ENCODE measurements at places on chromosomes 1 and 21. TPM values are rescaled to one million over a fixed set of nuclear protein-coding genes. Genes with fewer than 3 reads are reported as not detected.
A peak's percentile ranks its signal among the peaks of the same experiment; 100 is the strongest.

DNA sequence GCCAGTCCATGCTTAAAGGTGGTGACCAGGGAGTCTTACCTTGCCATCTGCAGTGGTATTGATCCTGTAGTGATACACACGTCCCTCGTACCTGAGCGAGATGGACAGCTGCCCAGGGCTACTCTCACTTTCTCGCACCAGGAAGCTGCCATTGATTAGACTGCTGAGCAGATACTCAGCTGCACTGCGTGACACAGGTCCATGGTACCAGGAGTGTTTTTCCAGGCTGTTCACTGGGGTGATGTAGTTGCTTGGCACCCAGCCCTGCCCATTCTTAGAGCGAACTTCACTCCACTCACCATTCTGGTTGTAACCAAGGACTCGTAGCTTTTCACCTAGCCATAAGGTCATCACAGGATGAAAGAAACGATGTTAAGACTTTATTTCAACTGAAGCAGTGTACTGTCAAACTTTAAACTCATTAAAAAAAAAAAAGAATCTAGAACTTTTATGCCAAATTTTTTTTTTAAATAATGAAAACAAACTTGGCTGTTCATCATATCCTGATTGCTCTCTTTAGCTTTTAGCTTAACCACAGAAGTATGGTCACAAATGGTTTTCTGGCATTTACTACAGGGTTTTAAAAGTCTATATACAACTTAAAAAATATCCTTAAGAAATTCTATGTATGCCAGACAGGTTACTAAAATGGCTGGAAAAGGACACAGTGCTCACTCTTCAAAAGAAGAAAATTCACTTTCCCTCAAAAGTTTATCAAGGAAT, 44.6 kb downstream of the TOR3A start:
- peak; percentile 42 for DNase-seq

DNA sequence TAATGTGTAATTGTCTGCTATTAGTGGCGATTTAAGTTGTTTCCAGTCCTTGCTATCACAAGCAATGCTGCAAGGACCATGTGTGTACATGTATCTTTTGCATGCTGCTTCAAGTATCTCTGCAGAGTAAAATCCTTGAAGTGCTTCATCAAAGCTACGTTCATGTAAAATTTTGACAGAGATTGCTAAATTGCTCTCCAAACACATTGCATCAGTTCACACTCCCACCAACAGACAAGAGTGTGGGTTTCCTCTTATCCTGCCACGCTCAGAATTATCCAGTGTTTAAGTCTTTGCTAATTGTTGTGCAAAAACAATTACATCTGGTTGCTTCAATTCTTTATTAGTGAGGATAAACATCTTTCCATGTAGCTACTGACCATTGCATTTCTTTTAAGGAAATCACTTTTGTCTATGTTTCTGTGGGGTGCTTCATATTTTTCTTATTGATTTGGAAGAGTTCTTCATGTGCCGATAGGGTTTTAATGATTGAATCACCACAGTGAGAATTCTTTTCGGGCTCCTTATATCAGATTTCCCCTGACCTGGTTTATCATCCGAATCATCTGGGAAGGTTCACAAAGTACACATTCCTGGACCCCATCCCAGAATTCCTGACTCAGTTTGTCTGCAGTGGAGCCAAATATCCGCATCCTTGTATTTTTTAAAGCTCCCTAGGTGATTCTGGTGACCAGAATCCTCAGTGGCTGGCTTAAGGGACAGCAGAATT, 56.3 kb upstream of the GALNT2 start:
- DNase-seq, result no peak

The RBM11 gene
- 1.3 TPM for total RNA-seq

DNA sequence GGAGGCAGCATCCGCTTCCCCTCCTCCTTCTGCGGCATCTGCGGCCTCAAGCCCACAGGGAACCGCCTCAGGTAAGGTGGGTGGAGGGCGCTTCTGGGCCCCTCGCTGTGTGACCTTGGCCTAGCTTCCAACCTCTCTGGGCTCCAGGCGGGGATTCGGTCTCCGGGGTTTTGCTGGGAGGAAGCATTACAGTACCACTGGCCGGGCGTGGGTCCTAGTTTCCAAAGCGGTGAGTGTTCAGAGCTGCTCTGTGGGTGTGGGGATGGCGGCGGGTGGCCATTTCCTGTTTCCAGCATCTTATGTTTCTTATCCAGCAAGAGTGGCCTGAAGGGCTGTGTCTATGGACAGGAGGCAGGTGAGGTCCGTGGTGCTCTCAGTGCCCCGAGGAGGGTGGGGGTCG, 11.6 kb downstream of the FAAH start:
- DNase-seq, result no peak

DNA sequence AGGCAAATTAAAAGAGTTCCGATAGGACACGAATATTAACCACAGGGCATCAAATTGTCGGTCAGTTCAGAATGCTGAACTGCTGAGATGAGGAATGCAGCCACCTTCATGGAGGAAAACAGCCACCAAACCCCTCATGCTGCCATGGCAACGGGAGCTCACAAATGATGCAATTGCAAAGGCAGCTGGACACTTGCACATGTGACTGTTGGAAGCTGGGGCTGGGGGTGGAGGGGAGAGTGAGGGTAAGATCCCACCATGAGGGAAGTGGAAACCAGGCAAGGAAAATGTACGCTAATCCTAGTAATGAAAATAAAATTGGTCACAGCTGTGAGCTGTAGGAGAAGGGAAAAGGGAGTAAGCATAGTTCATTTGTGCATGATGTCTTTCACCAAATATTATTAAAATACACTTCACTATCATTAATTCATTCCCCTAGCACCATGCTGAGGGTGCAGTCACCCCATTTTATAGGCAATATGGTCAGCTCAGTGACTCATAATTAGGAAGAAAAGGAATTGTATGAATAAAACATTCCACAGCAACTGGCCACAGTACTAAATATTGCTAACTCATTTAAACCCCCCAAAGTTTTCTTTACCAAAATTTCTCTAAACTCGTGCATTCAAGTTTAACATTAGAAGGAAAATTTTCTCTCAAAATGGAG, 15.3 kb downstream of the BECN2 start:
- peak; percentile 44 for DNase-seq

The PRDM16 gene
- total RNA-seq, result not detected

DNA sequence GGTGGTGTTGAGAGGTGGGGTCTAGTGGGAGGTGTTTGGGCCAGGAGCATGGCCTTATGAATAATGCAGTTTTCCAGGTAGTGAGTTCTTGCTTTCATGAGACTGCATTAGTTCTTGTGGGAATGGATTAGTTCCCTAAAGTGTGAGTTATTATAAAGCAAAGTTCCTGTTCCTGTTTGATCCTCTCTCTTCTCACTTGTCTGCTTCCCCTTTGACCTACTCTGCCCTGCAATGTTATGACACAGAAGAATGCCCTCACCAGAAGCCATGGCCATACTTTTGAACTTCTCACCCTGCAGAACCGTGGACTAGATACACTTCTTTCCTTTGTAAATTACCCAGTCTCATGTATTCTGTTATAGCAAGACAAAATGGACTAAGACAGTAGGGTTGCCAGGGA, 53.6 kb downstream of the MAP3K7CL start:
- DNase-seq, result no peak

- no peak for DNase-seq
Measured at GRCh38 chr1:162206749-162207635, 137.5 kb downstream of the NOS1AP start.

GRCh38 chr1:74613894-74614293, 59.7 kb downstream of the ERICH3 start:
- no peak for DNase-seq

The TSPEAR gene
- total RNA-seq, result not detected

- DNase-seq, result no peak
Measured at GRCh38 chr1:163813251-163813650, 491.5 kb downstream of the NUF2 start.

DNA sequence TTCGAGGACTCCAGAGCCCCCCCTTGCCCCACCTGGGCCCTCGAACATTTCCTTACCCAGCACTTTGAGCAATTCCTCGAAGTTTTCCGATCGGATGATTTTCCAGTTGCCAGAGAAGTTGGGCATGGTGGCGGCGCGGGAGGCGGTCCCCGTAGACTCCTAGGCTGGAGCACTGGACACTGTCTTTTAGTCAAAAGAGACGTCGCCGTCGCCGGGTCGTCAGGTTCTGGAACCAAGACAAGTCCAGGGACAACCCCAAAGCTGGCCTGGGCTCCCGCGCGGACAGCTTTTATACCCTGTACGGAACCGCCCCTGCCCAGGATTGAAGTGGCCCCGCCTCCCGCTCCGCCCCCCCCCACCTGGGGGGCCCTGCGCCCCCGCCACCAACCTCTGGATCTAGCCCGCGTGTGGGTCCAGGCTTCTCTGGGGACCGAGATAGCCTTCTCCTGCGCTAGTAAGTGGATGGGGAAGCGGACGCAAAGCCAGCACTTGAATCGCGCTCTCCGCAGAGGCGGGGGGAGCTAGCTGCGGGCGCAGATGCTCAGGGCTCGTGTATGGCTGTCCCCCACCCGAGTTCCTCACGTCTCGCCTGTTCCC, at the start of gene CRABP2:
Gene CRABP2, minus strand, starts transcription at position 263 of the 597 bp plus-strand sequence. Its CDS starts 137 bp downstream, at position 126.
- DNase-seq, result peak; percentile 37

DNA sequence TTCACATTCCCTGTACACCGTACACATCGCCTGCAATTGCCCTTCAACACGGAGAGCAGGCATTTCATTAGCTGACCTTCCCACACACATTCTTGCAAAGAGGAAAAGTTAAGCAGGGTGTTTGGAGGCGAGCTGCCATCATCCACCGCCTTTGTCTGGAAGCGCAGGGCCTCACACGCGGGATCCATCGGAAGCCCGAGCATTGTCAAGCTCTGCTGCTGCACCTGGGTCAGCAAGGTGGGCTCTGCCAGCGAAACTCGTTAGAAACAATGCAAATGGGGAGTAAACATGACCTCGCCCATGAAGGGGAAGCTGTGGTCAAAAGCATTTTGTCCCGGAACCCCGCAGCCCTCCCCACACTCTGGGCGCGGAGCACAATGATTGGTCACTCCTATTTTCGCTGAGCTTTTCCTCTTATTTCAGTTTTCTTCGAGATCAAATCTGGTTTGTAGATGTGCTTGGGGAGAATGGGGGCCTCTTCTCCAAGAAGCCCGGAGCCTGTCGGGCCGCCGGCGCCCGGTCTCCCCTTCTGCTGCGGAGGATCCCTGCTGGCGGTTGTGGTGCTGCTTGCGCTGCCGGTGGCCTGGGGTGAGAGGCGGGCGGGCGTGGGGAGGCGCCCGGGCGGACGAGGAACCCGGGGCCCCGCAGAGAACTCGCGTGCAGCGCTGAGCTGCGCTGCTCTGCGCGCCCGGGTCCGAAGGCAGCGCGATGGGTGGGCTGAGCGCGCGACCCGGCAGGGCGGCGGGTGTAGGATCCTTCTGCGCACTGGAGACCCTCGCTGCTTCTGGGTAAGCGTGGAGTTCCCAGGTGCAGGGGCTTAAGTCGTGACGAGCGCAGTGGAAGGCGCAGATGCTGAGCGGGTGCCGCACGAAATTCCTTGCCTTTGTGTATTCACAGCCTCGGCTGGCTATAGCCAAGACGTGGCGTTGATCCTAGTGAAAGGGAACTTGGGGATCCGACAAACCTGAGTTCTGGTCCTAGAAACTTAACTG, at the start of gene CR1:
Gene CR1, plus strand, starts transcription at position 357 of the 992 bp plus-strand sequence. Its CDS starts 111 bp downstream, at position 468.
- peak; percentile 38 for DNase-seq

GRCh38 chr1:156291226-156292061, 4.0 kb downstream of the GLMP start:
- DNase-seq, result no peak

The PLPPR4 gene
- total RNA-seq, result not detected

- no peak for DNase-seq
Measured at GRCh38 chr1:174297351-174297750, 138.0 kb downstream of the RABGAP1L start.

The TTC34 gene
- not detected for total RNA-seq

DNA sequence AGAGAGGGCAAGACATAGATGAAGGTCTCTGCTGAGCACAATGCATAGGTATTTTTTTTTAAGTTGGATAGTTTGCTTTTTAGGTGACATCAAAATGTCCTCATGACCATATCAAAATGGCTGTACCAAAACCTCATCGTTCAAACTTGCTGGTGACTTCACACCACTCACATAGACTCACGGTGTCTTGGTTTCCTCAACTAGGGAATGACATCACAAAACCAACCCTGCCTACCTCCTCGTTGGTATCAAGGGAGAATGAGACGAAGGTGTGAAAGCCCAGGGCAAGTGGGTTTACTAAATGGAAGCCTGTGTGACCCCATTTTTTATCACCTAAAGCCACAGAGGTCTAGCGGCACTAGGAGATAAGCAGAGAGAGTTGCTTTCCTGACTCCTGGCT, 1.6 kb downstream of the PIGR start:
- no peak for DNase-seq

The SELENOF gene
- total RNA-seq, result 203 TPM

DNA sequence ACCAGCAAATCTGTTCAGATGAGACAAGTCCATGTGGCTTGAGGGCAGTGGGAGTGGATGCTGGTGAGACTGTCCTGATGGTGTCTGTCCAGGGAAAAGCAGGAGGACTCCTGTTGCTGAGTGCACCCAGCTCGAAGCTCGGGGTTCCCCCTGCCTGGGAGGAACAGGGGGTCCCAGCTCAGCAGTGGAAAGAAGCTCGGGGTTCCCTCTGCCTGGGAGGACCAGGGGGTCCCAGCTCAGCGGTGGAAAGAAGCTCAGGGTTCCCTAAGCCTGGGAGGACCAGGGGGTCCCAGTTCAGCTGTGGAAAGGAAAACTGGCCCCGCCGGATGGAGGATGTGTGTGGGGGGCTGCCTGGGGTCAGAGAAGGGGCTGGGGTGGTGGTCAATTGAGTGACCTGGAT, 39.1 kb downstream of the CRYAA start:
- no peak for DNase-seq

GRCh38 chr1:118914379-118915161, 73.6 kb downstream of the TBX15 start:
- DNase-seq, result no peak

DNA sequence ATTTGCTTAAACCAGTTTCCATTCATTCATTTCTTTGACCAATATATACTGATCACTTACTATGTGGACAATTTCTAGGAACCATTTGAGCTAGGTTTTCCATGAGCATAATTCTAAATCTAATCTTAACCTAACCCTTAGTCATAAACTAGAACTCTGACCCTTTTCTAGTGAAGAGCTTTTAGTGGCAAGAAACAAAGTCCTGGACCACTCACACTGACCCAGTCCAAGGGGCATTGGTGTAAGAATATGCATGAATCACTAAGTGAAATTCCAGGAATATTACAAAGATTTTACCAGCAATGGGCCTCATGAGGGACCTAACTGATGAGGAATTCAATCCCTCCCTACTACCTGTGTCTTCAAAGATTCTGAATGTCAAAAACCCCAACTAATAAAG, 40.6 kb upstream of the SLC2A1 start:
- DNase-seq, result peak; percentile 19

The PODN gene
- total RNA-seq, result not detected

The PCSK9 gene
- total RNA-seq, result not detected

The SLC30A10 gene
- total RNA-seq, result 2.1 TPM

- peak; percentile 91 for DNase-seq
Measured at GRCh38 chr1:206579747-206580437, 32.4 kb downstream of the EIF2D start.

- no peak for DNase-seq
Measured at GRCh38 chr21:17554679-17555465, 42.0 kb downstream of the CXADR start.

DNA sequence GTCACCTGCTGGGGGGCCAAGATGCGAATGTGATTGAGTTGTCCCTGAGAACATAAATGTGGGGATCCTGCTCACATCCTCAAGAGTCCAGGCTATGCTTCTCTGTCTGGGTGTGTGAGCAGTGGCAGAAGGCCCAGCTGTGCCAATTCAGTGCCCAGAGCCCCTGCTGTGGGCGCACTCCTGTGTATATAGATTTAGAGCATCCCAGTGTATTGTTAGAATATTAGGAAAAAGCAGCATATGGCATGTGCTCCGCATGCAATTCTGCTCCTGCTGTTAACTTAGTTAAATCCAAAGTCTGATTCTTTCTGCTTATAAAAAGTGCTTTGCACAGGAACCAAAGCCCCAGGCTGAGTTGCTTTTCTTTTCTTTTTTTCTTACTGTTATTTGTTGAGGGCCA, 37.8 kb downstream of the FAM78B start:
- DNase-seq, result no peak
